ENCODE measurements at places on chromosomes 12 and 14.

- DNase-seq = no peak
Observed at GRCh38 chr14:69675245-69675583, 63.8 kb downstream of the SUSD6 start.

DNA sequence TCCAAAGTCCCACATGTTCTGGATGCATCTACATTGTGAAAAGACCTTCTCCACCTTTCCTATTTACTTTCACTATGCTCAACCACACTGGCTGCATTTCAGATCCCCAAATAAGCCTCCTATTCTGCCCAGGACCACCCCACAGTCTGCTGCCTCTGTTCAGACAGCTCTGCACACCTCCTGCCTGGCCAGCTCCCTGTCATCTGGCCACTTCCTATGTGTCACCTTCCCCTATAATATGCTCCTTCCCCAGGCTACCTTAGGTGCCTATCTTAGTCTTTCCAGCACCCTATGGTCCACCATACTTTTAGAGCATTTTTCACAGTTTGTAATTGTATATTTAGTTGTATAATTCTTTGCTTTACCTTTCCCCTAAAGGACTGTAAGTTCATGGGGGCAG is 50.5 kb downstream of the IFNG start:
- DNase-seq = no peak

DNA sequence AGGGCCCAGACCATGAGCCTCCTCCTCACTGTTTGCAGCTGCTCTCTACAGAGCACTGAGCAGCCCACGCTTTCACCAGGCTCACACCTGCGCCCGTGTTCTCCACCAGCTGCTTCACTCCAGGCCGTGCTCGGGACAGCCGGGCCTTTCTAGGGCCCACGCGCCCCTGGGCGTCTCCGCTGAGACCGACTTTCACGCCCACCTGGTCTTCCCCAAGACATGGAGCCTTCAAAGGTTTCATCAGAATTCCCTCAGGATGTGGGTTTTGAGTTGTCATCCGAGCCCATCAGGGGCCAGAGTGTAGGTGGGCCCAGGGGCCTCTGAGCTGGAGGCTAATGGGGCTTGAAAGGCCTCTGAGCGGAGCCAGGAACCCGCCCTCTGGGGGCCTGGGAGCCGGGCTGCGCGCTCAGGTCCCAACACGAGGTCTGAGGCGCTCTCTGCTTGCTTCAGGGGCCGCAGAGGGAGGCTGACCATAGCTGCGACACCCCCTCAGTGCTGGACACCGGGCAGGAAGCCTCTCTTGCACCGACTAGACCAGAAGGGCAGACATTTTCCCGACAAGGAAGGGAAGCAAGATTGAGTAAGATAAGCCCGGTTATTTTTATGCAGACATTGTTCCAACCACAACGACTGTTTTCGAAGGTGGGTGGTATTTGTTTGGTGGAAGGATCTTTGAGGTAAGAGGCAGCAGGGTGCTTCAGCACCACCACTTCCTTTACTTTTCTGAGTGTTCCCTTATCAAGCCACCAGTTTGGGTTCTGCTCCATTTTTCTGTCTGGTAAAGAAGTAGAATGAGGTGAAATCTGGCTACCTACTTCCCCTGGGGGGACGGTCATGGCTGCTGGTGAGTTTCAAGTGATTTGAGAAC is 125.0 kb upstream of the FUT8 start:
- DNase-seq = no peak

GRCh38 chr12:2384533-2385351 is 332.0 kb downstream of the CACNA1C start:
- no peak for DNase-seq

DNA sequence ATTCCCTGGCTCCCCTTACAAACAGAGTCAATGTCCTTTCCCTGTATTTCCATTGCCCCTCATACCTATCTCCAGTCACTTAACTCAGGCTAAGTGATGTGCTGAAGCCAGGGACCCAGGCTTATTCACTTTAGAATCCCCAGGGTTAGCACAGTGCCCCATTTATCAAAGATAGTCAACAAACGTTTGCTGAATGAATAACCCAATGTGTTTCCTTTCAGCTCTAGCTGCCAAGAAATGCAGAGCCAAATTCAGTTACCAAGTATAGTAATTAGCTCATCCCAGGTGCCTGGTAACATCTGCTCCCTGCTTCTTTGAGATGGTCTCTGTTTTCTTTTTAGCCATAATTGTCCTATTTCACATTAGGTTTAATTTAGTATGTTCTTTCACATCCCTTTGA is 189.5 kb downstream of the PHLDA1 start:
- DNase-seq = no peak

GRCh38 chr12:112734859-112735695 is 56.5 kb upstream of the RPH3A start:
- DNase-seq = no peak

Data from right lobe of liver (tissue), 6 donors.